ENCODE measurements at places on chromosomes 7 and 10.
A peak's percentile ranks its signal among the peaks of the same experiment; 100 is the strongest.

GRCh38 chr7:27750316-27750715 is 10.4 kb downstream of the TAX1BP1 start:
- DNase-seq = no peak

DNA sequence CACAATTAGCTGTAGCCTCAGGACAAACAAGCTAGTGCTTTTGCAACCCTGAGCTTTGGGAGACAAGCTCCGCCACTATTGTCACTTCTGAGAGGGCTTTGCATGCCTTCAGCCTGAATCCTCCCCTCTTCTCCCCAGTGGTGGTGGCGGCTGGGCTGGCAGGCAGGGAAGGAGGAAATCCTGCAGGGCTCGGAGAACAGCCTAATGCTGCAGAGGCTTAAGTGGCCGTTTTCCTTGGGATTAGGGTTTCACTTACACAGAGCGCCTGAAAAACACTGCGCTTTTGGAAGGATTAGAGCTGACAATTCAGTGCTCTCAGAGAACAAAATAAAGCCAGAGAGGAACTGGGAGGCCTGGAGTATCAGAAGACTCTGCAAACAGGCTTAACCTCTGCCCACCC is 71.3 kb downstream of the PAX2 start:
- DNase-seq = no peak

- DNase-seq = peak; percentile 72
Observed at GRCh38 chr7:47371733-47372368, 210.1 kb downstream of the TNS3 start.

- DNase-seq = no peak
Observed at GRCh38 chr7:114048386-114049235, 129.8 kb upstream of the PPP1R3A start.

DNA sequence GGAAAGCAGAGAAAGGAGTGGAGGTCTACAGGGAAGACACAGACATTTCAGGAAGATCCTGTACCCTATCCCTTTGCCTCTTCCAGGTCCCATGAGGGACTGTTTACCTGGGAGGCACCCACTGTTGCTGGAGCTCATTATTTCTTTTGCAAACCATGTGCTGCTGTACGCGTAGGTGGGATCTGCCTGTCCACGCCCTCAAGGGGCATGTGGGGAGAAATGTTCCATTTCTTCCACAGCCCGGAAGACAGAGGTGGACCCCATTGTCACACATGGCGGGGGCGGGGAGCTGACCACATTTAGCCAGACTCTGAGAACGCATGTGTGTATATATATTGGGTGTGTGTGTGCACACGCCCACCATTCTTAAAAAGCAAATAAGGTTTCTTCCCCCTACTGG is 2.0 kb downstream of the PLXNA4 start:
- no peak for DNase-seq

- no peak for DNase-seq
Observed at GRCh38 chr7:4720225-4720624, 38.1 kb downstream of the FOXK1 start.

GRCh38 chr10:117980216-117980615 is 66.5 kb downstream of the RAB11FIP2 start:
- no peak for DNase-seq

DNA sequence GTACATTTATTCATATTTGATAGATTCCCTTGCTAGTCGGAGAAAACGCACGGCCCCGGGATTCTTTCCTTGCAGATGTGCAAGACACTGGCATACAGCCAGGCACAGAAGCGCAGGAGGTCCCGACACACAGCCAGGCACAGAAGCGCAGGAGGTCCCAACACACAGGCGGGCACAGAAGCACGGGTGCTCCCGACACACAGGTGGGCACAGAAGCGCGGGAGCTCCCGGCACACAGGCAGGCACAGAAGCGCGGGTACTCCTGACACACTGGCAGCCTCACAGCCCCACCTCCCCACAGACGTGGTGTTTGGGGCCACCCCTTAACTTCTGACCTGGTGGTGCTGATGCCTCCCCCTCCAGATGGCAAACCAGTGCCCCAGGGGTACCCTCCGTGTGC is 237.3 kb downstream of the ZMYND11 start:
- DNase-seq = no peak

DNA sequence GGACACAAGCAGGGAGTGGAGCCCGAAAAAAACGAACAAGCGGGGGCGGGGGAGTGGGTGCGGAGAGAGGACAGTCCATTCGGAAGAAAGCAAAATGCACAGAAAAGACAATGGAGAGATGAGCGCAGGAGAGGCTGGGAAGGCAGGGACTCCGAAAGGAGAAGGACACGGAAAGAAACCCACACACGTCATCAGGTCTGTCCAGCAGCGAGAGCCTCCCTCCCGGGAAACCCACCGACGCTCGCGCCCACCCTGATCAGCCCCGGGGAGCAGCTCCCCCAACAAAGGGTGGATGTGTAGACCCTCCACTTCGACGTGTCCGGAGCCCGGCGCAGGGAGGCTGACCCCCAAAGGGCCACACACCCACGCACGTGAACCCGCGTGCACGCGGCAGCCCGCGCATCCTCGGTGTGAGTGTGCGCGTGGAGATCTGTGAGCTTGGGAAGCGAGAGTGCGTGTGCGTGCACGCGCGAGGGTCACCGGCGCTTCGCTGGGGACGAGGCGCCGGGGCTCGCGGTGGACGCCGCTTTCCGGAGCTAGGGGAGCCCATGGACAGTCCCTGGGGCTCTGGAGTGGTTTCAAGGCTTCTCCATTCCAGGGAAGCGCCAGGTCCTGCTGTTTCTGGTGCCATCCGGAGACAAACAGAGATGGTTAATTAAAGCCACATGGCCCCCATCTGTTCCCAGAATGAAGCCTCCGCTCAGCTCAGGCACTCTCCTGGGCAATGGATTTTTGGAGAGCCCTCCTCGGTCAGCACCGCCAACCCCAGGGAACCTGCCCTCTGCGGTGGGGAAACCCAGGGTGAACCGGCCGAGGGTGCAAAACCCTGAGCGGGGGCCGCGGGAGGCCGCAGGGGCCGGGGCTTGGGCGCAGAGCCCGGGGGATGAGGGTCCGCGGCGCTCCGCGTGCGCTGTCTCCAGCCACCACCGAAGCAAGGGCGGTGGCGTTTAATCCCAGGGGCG is 916 bp downstream of the LAMB1 start:
- no peak for DNase-seq

DNA sequence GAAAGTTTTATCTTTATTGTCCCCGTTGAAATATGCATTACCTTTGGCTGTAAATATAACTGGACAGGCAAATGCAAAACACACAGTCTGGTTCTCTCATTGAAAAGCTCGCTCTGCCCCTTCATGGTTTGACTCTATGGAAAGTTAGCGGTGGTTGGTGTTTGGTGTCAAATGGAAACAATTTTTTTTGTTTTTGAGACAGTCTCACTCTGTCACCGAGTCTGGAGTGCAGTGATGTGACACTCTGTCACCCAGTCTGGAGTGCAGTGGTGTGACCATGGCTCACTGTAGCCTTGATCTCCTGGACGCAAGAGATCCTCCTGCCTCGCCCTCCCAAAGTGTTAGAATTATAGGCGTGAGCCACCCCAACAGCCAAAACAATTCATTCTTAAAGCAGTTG is 149.7 kb downstream of the LRRC4 start:
- DNase-seq = no peak

DNA sequence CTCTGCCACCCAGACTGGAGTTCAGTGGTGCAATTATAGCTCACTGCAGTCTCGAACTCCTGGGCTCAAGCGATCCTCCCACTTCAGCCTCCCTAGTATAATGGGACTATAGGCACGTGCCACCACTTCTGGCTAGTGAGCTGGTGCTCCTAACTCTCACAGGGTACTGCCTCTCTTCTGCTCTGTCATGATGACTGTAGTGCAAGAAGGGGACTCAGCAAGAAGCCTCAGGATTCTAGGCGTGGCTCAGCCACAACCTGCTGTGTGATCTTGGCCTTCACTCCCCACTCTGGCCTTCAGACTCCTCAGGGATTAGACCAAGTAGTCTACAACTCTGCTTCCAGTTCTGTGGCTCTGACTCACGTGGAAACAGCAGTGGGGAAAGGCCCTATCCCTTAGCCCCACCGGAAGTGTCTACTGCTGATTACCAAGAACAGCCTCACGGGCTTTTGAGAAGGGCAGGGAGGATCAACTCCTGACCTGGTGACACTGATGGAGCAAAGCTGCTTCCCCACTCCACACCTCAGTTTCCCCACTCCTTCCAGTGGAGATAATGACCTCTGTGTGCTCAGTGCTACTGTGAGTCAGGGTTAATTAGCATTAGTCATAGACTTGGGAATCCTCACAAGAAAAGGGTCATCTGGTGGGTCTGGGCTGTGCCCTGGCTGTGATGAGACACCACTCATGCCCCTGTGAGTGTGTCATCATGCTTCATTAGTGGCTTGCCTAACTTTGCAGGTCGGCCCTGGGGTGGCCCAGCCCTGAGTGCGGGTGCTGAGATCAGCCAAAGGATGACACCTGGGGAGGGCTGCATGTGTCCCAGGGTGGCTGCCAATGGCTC is 41.1 kb downstream of the ZC3HC1 start:
- no peak for DNase-seq

DNA sequence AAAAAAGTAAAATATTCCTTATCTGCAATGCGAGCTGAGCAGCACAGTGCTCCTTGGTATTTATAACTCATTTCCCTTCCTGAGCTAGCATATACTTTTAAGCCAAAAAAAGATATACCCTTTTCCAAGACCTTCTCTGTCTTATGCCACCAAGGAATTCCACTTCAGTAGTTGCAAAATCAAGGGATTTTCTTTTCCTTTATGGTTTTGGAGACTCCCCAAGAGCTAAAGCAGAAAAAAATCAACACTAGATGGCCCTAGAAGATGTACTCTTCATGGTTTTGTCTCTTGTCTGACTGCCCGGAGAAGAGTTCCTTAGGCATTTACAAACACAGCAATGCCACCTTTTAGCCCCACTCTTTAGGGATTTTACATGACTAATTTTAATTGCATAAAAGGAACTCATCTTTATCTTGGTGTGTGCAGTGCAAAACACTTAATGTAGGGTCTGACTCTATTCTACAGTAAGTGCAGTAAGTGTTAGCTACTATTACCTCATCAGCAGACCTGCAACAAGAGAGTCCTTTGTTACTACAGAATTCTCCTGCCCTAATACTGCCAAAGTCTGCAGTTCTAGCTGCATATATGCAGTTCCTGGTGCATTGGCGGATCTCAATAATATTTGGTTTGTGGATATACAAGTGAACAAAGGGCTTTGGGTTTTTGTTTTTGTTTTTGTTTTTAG is 443.3 kb downstream of the GFRA1 start:
- DNase-seq = no peak

GRCh38 chr7:157400171-157400860 is 63.5 kb downstream of the DNAJB6 start:
- DNase-seq = no peak

- no peak for DNase-seq
Observed at GRCh38 chr10:34845070-34845469, 30.0 kb upstream of the PARD3 start.

- DNase-seq = no peak
Observed at GRCh38 chr7:97317575-97317974, 200.1 kb downstream of the SDHAF3 start.

- DNase-seq = no peak
Observed at GRCh38 chr10:86316274-86316835, 50.2 kb downstream of the GRID1 start.

- no peak for DNase-seq
Observed at GRCh38 chr7:43363035-43363791, 219.7 kb upstream of the STK17A start.

GRCh38 chr7:85229544-85229943 is 42.7 kb upstream of the SEMA3D start:
- DNase-seq = no peak

- DNase-seq = no peak
Observed at GRCh38 chr7:99267841-99268576, 4.6 kb upstream of the MYH16 start.

DNA sequence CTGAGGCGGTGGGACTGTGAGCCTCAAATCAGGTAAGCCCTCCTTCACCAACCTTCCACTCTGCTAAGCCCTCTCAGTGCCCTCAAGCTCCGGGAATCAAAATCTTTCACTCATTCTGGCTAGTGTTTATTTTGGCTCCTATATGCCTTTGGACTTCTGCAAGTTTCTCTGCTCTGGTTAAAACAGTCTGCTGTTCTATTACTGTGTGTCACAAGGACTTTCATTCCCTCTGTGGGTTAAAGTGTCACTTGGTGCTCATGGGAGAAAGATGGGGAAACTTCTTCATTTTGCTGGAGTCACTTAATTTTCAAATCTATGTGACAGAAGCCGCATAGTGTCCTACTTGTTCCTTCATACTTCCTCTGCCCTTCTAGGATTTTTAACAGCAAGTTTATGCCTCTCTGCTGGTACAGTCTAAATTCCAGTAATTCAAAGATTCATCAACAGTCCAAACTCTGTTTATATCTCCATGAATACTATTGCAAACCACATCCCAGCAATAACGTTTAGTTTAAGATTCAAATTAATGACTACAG is 61.3 kb downstream of the CD36 start:
- no peak for DNase-seq

GRCh38 chr10:48431871-48432270 is 125.4 kb downstream of the MAPK8 start:
- DNase-seq = no peak

GRCh38 chr7:22476824-22477223 is 23.2 kb downstream of the STEAP1B start:
- DNase-seq = no peak

DNA sequence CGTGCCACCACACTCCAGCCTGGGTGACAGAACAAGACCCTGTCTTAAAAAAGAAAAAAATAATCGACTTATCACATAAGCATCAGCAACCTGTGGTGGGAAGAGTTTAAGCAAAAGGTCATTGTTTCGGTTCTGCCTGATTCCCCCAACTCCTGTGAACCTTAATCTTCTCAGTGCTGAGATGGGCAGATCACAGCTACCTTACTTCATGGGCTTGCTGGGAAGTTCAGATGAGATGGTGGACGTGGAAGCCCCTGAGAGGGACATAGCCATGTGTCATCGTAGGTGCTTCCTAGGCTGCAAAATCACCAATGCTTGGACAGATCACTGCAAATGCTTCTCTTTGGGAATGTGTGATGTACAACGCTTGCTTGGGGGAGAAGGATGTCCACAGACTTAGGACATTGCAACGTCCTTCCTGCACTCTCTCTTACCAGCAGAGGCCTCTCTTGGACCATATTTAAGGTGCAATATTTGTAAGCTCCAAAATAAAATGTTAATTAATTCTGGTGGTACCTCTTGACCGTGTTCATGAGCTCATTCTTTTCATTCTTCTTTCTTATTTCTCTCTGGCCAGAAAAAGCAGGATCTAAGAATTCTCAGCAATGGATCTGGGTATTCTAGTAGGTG is 8.6 kb downstream of the GJD4 start:
- DNase-seq = no peak

GRCh38 chr10:18647945-18648344 is 3.4 kb downstream of the NSUN6 start:
- DNase-seq = no peak

- DNase-seq = no peak
Observed at GRCh38 chr7:69826283-69826682, 228.0 kb downstream of the AUTS2 start.

GRCh38 chr7:146116521-146117222 is at the start of gene CNTNAP2:
CNTNAP2 (plus strand) TSS chr7:146116801; CDS start chr7:146116877, 76 bp downstream.
- DNase-seq = peak; percentile 71

- DNase-seq = no peak
Observed at GRCh38 chr7:157483515-157483914, 146.7 kb downstream of the DNAJB6 start.
